GOT3 (cell line): ENCODE measurements at places on chromosomes 2 and 18.

DNA sequence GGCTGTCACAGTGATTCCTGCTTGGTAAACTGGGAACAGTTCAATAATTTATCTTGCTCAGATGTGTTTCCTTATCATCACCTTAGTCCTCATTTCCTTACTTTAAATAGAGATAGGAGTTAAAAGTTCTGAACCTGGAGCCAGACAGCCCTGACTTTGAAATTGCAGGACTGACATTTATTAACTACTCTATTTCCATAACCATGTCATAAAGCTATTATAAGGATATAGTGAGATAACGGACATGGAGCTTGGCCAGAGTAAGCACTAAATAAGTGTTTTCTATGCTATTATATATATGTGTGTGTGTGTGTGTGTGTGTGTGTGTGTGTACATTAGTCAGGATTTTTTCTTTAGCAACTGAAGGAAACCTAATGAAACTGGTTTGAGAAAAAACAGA lies 13.1 kb downstream of the NT5DC4 start:
- DNase-seq = no peak

GRCh38 chr2:8076448-8077342 lies 605.2 kb upstream of the ID2 start:
- no peak for DNase-seq

GRCh38 chr2:179558010-179558934 lies 293.6 kb upstream of the SESTD1 start:
- no peak for DNase-seq

DNA sequence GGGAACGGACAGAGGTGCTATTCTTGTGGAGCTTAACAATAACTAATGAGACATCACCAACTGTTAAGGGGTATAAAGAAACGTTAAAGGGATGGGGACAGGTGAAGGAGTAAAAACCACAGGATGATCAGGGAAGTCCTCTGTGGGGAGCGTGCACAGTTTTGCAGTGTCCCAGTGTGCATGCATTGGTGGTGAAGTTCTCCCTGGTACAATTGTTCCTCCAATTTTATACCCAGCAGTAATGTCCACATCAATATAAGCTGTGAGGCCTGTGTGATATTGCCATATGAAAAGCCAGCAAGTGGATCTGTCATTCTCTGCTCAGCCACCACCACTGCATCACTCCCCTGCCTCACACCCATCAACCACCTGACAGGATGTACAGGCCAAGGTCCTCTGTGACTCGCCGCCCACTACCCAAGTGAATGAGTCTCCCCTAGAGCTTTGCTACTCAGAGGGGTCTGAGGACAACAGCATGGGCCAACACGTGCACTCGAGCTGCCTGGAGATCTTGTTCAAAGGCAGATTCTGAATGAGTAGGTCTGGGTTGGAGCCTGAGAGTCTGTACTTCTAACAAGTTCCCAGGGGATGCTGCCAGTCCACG lies 4.6 kb downstream of the MLPH start:
- DNase-seq = no peak

DNA sequence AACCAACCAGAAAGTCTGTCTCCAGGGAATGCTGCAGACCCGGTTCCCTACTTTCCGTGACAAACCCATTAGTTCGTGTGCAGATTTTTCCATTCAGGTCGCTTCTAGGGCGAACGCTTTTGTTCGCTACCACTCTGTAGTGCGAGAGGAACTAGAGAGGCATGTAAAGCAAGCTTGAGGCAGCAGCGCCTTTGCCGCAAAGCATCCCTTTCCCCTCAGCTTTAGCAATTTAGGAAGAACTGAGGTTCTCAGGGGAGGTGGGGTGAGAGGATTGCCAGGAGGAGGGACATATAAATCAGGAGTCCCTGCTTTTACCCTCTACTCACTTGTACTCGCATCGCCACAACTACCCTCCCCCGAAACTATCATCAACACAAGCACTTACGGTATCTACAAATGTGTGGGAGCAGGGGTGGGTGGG lies 748 bp upstream of the ZNF804A start:
- no peak for DNase-seq

GRCh38 chr2:86075886-86076285 lies 29.8 kb downstream of the POLR1A start:
- no peak for DNase-seq

- no peak for DNase-seq
Measured at GRCh38 chr2:126907671-126908070, 9.0 kb downstream of the TEX51 start.

GRCh38 chr18:51300912-51301311 lies 103.4 kb upstream of the MEX3C start:
- DNase-seq = no peak

GRCh38 chr2:216485237-216485636 lies 13.4 kb upstream of the RPL37A start:
- DNase-seq = no peak

GRCh38 chr2:207318181-207318628 lies 152.5 kb upstream of the KLF7 start:
- DNase-seq = no peak

DNA sequence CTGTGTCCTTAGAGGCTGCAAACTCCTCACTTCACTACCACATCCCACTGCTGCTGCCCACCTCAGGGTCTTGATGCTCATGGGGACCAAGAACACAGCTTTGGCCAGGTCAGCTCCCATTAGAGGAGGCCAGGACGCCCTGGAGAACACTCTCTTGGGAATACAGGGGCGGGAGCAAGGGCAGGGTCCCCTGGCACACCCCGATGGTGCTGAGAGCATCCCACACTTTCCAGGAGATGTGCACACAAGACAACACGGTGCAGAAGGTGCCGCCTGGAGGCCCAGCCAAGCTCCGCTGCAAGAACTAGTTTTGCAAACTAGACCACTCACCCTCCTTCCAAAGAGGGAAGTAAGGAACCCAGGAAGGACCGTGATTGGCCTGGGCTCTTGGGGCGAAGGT lies 304.4 kb upstream of the SALL3 start:
- DNase-seq = no peak

- DNase-seq = no peak
Measured at GRCh38 chr2:197345846-197346370, 35.3 kb upstream of the ANKRD44 start.

DNA sequence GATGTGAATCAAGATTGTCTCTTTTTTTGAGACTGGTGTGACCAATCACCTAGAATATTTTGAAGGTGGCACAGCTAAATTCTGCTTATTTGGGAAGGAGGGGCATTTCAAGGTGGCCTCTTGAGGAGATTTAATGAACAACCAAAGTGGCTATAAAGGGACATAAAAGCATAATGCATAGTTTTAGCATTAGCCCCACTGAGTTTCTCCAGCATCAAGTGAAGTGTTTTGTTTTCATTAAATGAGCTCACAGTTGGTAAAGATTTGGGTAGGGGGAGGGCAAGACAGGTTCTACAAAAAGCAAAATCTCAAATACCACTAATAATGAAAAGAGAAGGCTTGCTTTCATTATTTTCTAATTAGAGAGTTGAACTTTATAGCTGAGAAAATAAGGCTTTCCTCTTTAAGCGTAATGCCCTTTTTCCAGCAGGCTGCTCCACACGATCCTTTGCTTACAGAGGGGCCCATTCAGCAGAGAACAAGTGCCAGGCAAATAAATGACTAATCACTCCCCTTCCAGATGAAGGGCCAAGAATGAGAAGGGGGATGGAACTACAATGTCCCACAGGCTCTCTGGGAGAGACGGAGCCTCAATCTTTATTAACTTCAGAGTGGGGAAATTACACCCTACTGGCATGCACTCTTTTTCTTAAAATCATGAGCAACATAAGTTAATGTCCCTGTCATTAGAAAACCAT lies 35.9 kb downstream of the LHCGR start:
- DNase-seq = no peak

- DNase-seq = no peak
Measured at GRCh38 chr2:109660046-109660860, 46.1 kb downstream of the SOWAHC start.

- no peak for DNase-seq
Measured at GRCh38 chr18:48875942-48876511, 74.7 kb downstream of the SMAD7 start.

- no peak for DNase-seq
Measured at GRCh38 chr18:47978141-47978540, 47.7 kb upstream of the SMAD2 start.
